ENCODE measurements at places on chromosomes 2 and 18.

DNA sequence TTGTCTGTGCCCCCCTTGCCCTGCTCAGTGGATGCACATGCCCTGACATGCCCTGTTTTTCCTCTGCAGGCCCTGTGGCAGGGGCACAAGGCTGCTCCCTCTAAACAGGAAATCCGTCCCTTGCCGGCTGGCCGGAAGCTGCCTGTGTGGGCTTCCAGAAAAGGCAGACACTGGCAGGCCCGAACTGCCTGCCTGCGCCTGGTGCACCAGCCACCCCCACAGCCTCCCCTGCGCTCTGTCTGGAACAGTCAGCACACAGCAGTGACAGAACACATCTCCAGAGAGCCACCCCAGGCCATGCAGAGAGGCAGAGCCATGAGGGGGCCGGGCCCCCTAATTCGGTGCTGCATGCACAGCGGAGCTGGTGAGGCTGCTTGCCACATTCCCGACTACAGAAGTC, 33.5 kb downstream of the LOXHD1 start:
- no peak for DNase-seq

- no peak for DNase-seq
These were observed 856.4 kb upstream of the CELF4 start for GRCh38 chr18:38421872-38422615.

DNA sequence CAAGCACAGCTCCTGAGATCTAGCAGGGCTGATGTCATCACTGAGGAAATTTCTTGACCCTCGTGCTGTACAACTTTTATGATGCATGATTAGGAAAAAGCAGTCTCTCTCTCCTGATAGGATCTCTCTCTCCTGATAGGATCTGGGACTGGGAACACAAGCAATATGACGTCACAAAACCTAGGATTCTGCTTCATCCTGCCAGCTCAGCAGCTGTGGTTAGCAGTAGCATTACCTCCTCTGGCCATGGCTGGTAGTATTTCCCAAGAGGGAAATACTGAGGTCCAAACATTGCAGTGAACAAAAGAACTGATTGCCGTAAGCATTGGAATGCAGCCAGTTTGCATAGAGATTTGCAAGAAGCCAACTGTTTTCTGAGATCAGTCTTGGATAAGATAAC, 521.2 kb upstream of the POU3F3 start:
- no peak for DNase-seq

DNA sequence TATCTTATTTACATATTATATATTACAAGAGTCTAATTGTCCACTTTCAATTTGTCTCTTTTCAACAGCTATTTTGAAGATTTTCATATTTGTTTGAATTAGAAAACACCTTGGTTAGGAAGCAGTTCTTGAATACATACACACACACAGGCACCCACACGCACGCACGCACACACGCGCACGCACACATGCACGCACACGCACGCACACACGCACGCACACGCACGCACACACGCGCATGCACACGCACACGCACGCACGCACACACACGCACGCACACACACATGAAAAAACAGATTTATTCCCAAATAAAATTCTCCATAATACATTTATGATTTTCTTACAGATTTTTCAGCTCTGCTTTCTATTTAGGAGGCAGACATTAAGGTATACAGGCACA, 220.7 kb downstream of the NYAP2 start:
- DNase-seq: no peak

GRCh38 chr18:53426666-53427184, 797.7 kb downstream of the MBD2 start:
- no peak for DNase-seq

DNA sequence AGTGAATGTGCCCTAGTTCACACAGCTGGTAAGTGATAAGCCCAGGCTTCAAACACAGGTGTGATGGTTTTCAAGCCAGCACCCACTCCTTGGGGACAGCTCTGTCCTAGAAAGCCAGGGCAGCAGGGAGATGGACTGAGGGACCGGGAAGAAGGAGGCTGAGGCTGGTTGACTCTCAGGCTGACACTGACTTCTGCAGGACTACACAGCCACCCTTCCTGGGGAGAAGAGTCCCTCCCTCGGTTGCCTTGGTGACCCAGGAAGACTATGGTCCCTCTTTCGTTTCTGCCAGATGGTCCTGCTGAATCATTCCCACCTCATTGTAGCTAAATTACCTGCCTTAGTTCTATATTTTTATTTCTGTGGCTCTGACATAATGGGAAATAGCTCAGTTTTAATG, 11.3 kb upstream of the FSHR start:
- no peak for DNase-seq

GRCh38 chr2:119225926-119226325, 2.3 kb downstream of the STEAP3 start:
- no peak for DNase-seq

DNA sequence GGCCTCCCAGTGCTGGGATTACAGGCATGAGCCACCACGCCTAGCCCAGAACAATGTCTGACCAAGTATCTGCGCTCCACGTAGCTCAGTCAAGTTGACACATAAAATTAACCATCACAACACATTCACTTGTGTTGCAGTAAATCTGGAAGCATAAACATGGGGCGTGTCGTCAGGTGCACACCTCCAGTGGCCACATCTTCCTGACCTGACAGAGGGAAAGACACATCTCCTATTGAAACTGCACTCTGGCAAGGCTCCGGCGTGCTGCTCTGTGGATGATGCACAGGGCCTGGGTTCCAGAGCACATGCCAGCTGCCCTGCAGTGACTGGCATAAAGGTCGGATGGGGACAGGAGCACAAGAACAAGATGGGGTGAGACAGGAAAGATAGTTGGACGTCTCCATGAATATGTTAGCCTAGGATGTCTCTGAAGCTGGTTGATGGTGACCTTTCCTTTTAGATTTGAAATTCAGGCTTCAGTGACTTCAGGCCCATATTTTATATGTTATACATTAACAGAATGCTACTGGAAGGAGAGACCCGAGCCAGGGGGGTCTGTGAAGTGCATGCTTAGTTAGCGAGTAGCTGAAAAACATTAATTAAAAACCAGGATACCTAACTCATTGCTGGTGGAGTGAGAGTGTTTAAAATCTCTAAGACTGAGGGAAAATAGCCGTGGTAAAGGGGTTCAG, 10.9 kb downstream of the IMPA2 start:
- DNase-seq: no peak

GRCh38 chr2:101012706-101013181, 10.7 kb downstream of the RPL31 start:
- DNase-seq: no peak

DNA sequence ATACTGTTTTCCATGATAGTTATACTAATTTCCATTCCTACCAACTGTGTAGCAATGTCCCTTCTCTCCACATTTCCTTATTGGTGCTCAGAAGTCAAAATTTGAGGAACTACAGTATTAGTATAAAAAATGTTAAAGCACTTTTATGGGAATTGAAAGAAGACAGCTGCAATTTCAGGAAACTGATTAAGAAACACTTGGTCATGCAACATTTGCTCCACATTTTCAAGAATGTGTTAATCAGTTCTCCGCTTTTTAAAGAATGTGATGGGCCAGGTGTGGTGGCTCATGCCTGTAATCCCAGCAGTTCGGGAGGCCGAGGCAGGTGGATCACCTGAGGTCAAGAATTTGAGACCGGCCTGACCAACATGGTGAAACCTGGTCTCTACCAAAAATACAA, 33.6 kb upstream of the MGAT4A start:
- DNase-seq: no peak

- DNase-seq: peak; percentile 90
These were observed 62.1 kb downstream of the SETBP1 start for GRCh38 chr18:44742718-44743311.

DNA sequence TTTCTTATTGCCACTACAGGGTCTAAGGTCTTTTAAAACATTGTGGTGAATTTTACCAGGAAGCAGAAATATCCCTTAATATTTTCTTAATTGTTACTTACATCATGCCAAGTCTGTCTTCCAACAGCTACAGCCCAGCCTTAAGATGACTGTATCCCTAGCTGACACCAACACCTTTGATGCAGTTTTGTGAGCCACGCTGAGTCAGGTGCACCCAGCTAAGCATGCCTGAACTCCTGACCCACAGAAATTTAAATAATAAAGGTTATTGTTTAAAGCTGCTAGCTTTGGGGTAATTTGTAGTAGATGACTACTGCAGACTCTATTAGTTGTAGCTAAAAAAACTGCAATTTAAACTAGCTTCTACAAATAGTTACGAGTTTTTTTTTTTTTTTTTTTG, 1757.9 kb upstream of the LRRTM1 start:
- DNase-seq: no peak

DNA sequence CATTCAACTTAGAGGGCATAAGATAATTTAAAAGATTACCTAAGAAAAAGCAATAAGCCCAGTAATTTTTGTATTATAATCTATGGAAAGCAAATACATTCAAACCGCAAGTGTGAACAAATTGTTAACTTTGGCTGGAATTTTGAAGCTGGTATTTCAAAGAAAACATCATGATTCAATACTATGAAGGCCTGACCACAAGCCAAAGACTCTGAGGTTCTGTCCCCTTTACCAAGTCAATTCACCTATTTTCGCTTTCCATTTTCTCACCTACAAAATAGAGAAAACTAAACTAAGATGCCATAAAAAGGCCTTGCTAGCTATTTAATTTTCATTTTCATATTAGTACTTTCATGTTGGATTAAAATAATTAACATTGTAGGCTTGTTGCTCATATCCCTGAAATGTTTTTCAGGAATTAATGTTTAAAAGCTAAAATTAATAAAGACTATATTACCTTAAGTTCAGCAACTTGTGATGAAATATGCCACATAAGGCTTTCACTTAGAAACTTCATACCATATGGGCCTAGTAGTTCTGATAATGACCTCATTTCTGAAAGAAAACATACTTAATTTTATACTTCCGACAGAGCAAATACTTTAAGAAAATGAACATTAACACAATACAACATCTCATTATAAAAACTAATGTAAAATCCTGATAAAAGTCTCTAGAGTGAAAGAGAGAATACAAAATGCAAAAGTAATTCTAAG, 85.7 kb upstream of the FRZB start:
- DNase-seq: no peak

- no peak for DNase-seq
These were observed 31.4 kb downstream of the GALM start for GRCh38 chr2:38697116-38697840.

DNA sequence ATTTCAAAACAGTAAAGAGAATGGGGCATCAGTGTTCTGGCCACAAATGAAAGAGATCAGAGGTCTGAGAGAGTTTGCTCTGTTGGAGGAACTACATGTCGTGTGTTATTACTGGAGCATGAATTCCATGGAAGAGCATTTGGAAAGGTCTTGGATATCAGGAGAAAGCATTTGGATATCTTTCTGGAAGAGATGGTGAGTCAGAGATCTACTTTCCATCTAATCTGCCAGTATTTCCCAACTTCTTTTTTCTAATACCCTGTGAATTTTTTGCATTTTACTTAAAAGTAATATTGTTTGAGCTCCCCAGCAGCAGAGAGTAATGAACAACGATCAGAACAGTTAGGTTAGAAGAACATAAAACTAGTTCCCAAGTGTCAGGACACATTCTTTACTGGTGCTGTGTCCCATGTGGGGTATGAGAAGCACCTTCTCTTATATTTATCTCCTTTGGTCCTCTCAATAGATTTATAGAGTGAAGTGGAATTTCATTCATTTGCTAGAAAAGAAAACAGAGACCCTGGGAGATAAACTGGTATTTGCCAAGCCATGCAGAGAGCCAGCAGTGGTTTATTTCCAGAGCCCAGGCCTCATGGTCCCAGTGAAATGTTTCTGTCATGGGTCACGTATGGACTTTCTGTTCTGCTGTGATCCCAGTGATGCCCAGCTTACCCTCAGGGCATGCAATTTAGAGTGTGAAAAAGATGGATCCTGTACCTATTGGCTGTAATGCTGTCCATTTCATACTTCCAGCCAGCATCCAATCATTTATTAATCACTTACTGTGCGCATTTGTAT, 130.8 kb upstream of the NT5C1B start:
- DNase-seq: no peak

- no peak for DNase-seq
These were observed 53.4 kb downstream of the ATIC start for GRCh38 chr2:215365184-215365658.

GRCh38 chr2:173033084-173033483, 42.6 kb upstream of the MAP3K20 start:
- DNase-seq: no peak

- DNase-seq: no peak
These were observed 29.1 kb downstream of the ALMS1 start for GRCh38 chr2:73414696-73415095.

All from NCI-H2081 treated with DMSO at 0.1 percent for 48 hours (cell line).